ENCODE measurements at places on chromosomes 7 and 10.

DNA sequence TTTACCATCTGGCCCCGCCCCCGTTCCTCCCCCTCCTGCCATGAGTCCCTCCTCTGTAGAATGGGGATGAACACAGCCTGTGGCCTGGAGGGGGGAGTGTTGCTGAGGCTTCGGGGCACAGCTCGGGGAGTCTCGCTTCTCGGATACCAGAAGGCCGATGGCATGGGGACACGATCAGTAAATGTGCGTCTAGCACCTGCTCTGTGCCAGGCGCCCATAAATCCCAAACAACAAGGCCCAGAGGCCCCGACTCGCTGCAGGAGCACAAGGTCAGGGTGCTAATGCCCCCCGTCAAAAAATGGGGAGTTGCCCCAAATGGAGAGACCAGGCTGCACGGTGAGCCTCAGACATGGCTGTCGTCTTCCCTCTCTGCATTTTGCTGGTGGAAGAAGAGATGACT lies 40.7 kb downstream of the JAKMIP3 start:
- DNase-seq: no peak

DNA sequence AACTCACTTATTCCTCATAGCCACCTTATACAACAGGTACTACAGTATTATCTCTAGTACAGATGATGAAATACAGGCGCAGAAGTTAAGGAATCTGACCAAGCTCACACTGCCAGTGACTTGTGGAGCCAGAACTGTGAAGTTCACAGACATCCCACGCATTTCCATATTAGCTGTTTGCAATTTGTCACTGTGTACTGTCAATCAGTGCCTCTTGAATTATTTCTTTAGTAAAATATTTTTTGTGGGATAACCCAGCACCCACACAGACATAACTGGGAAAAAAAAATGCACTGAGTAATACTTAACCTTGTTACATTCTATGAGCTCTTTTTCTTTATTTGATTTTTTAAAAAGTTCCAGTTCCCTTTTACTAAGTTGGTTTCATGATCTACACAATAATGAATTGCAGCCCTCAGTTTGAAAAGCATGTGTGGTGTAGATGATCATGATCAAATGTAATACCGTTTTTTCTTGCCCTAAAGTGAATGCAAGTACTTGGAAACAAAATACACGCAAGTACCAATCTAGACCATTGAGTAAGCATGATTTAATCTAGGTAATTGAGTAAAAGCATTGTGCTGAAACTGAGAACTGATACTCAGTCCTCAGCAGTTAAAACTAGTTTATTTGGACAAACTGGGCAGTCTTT lies 14.1 kb downstream of the CUL1 start:
- DNase-seq: no peak

GRCh38 chr10:6416892-6417512 lies 163.1 kb downstream of the PRKCQ start:
- no peak for DNase-seq

DNA sequence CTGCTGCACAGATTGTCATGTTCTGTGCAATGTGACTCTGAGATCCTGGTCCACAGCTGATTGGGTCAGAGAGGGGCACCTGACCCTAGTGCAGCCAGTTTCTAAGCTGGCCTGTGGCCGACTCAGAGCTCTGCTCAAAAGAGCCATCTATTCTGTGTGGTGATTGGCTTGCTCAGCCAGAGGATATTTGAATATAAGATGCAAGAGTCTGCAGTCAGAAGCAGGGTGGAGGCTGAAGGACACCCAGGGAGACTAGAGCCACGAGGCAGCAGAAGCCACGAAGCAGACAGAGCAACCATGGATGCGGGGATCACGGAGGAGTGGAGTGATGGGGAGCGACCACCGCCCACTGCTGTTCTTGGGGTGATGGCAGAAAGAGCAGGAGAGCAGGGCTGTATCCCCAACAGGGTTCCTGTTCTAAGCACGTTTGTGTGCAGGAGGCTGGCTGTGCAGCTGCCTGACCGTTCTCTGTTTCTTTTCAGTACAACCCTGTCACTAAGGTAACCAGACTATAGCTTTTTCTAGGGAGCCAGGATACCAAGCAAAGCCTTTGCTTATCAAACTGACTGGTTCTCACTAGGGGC lies 19.5 kb upstream of the RHEB start:
- DNase-seq: no peak

- DNase-seq: no peak
These were observed 66.4 kb downstream of the HK1 start for GRCh38 chr10:69344591-69345252.

DNA sequence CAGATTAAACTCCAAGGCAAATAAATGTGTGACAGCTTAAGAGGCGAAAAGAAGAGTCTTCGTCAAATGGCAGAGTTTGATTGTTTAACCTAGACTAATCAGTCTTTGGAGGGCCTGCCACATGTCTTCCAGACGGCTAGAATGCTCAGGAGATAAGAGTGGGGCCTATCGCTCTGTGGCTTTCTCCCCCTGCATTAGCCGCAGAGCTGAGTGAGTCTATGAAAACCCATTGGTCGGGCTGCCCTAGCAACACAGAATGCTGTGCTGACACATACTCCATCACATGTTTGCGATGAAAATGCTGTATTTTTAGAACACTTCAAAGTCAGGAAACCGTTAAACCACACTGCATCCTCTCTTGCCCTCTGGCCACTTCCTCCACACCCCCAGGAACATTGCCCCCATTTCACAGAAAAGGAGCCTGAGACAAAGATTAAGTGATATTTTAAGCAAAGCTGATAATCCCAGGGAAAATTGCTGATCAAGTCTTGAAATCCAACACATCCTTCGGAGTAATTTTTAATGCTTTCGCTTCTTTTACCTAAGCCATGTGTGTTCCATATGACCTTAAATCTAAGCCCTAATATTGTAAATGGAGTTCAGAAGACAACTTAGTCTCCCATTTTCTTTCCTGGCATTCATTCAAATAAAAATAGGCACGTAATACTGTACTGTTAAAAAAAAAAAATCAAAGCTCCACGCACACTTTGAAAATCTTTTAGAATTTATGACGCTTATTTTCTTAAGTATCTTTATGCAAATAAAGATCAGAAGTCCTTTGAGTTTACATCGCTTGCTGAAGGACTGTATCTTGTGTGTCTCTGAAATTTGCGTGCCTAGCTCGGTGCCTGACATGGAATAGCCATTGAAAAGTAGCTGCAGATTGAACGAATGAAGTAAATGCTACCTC lies 161.2 kb downstream of the CELF2 start:
- DNase-seq: peak; percentile 33

DNA sequence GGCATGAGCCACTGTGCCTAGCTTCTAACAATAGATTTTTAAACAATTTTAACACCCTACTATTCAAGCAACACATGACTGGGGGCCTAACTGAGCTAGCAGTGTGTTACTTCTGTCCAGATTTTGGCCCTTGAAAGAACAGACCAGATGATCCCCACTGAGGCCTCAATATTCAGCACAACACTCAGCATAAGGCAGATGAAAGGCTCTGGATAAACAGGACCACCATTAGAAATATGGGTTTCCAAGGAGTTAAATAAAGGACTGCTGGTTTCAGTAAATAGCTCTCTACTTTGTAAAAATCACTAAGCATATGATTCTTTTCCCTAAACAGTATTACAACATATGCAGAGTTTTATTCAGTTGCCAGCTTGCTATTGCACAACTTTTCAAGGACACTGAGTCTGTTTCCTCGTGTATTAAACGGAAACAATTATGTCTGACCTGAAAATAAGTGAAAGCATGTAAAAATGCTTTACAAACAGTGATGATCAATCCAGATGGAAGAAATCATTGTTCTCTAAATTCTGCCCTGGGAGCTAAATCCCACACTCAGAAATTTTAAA lies 23.8 kb upstream of the FZD1 start:
- no peak for DNase-seq

DNA sequence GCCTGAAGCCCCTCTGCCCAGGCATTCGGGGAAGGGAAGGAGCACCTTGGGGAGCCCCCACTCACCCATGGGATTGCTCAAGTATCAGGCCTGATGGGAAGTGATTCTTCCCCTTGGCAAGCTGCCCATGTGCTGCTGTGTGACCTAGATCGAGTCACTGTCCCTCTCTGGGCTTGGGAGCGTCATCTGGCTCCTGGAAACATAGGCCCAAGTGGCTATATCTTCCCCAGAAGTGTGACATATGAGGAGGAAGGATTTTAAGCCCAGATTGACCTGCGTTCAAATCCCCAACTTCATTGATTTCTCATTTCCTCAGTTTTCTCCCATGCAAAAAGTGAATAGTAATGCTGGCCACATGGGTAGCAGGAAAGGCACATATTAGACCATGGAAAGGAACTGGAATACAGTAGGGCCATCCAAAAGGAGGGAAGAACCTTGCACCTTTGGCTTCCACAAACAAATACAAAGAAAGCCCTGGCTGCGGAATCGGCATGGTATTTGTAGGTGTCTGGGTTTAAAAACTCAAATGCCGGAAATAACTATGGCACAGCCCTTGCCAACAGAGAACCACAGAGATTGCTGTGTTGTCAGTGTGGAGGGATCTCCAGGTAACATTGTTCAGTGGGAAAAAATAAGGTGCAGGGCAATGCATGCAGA lies 169.5 kb upstream of the ZMIZ1 start:
- no peak for DNase-seq

- DNase-seq: no peak
These were observed 38.0 kb downstream of the USP6NL start for GRCh38 chr10:11573497-11573896.

DNA sequence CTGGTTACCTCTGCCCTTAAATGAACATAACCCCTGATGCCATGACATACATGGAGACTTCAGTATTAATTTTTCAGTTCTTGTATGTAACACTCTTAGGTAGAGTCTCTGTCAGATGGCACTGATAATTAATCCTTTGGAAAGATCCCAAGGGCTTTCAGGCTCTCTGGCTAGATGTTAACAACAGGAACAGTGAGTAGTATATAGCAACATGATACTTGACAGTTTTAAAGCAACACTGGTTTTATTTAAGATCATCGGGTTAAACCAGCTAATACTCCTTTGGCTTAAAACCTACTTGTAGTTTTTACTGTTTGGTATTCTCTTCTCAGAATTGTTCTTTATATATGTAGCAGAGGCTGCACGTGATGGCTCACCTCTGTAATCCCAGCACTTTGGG lies 27.3 kb downstream of the AHCYL2 start:
- no peak for DNase-seq

DNA sequence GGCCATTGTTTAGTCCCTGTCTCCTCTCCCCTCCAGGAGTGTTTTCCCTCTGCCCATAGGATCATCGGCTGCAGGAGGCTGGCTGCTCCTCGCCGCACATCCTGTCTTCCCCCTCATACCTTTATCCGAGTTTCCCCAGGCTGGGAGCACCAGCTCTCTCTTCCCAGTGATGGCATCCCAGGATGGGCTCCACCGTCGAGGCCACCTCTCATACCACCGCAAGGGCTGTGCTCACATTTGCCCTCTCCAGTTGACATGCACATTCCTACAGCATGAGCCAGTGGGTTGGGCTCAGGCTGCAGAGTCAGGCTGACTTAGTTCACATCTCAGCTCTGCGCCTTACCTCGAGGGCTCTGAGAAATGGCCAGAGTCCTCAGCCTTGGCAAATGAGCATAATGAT lies 12.1 kb downstream of the HKDC1 start:
- no peak for DNase-seq

Measured in anterior cingulate cortex (tissue), 58 donors.